ENCODE measurements at places on chromosomes 4 and X.

DNA sequence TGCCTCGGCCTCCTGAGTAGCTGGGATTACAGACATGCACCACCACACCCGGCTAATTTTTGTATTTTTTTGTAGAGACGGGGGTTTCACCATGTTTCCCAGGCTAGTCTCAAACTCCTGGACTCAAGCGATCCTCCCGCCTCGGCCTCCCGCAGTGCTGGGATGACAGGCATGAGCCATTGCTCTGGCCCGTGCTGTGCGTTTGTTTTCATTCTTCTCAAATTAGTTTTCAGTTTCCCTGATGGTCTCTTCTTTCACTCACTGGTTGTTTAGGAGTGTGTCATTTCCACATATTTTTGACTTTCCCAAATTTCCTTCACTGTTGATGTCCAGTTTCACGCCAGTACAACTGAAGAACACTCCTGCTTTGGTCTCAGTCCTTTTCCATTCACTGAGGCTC lies 31.8 kb downstream of the SH3TC1 start:
- no peak for DNase-seq

GRCh38 chrX:119991005-119991787 lies 47.6 kb upstream of the NKAP start:
- DNase-seq, result no peak

GRCh38 chr4:103996064-103996463 lies 276.3 kb upstream of the TACR3 start:
- no peak for DNase-seq

DNA sequence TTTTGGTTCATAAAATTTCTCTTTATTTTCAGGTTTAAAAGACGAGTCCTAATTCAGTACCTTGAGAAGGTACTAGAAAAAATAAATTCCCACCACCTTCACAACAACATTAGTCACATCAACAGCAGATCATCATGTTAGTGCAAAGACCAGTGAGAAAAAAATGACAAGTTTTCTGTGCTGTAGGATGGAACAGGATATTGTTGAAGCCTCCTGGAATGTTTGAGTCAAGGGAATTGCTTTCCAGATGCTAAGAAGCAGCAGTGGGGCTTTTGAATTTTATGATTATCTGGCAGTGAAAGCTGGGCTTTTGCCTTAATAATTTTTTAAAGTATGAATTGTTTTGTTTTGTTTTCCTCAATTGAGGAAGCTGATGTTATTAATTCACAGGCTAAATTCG lies 61.0 kb downstream of the INTS6L start:
- DNase-seq, result no peak

GRCh38 chr4:77044461-77045150 lies 31.2 kb downstream of the CCNI start:
- DNase-seq, result no peak

DNA sequence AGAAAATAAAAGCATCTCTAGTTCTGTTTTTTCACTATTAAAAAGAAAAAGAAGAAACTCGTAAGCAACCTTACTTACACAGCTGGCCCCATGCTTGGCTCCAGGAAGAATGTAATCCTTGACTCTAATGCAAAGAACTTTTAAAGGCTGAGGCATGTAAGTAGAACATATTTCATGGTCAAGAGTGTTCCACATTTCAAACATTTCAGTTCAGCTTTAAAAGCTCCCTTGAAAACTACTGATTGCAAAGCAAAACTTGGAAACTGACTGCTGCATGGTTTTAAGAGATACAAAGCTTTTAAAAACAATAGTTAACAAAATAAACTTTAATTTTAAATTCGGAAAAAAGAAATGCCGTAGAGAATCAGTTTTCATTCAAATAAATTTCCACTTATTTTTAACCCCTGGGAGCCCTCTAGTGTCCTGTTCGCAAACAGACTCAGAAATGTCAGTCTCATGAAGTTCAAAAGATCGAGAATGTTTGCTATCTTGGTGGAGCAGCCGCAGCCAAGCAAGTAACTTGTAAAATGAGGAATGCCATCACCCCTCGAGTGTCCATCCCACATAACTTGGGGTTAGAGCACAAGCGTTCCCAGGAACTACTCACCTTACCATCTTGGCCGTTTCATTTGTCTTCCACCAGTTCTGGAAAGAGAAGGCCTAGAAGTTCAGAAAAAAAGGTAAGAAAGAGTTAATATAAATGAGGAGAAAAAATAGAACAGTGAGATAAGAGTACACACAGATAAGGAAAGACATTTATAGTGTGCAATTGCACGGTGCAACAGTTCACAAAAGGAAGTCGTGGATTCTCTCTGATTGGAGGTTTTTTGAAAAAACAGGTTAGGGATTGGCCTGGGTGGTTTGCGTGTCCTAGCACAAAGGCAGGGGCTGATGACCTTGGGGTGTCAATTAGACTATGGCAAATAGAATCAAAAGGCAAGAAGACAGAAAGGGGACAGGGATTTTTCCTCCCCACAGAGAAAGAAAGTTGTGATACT lies at the start of gene GASK1B:
Gene GASK1B (minus strand): TSS at position 765 of the 998 bp plus-strand sequence. CDS start 1,650 bp downstream, outside the sequence.
- DNase-seq, result peak; percentile 22

GRCh38 chrX:38166478-38167083 lies 54.1 kb downstream of the SRPX start:
- no peak for DNase-seq

Data from HuH-7.5 (cell line).